Activated T-cell treated with anti-CD3 and anti-CD28 coated beads for 48 hours (primary cell): ENCODE measurements at places on chromosomes 13 and 19.

DNA sequence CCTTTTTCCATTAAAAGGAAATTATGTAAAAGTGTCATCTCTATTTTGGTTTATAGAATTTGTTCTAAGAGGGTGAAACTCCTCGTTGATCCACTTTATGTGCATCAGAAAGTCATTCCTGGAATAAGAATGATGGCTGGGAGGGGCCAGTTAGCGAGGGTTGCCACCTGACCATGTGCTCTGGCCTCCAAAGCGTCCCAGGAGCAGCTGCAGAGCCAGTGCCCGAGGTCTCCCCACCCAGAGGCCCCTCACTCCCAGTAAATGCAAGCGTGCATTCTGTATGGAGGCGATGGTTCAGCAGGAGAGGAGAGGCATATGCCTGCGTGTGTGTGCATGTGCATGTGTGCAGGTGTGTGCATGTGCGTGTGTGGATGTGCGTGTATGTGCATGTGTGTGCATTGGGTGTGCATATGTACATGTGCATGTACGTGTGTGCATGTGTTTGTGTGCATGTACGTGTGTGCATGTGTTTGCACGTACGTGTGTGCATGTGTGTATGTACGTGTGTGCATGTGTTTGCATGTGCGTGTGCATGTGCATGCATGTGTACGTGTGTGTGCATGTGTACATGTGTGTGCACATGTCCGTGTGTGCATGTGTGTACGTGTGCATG lies 345.8 kb downstream of the TEX29 start:
- DNase-seq: no peak

DNA sequence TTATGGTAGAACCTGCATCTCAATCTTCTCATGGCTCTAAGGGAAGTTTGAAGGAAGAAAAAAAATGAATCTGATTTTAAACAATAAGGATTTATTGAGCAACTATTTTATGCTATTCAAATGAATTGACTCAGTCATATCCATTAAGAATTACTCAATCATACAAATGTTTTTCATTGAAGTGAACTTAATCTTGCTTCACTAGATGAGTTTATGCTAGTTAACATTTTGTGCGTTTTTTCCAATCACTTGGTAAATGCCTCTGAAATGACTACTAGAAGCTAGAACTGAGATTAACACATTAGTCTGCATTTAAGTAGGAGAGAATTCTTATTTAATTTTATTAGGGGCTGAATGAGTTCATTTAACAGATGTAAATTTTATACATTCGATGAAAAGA lies 25.2 kb downstream of the RXFP2 start:
- no peak for DNase-seq

GRCh38 chr13:30726192-30726591 lies 9.2 kb upstream of the ALOX5AP start:
- no peak for DNase-seq

DNA sequence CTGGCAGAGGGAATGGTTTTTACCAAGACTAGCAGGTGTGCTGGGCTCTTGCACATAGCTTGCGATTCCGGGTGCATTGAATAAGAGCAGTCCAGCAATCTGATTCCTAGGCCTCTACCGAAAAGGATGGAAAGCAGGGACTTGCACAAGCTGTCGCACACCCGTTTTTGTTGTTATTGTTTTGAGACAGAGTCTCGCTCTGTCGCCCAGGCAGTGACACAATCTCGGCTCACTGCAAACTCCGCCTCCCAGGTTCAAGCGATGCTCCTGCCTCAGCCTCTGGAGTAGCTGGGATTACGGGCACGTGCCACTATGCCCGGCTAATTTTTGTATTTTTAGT lies 5.5 kb downstream of the EBI3 start:
- DNase-seq: no peak

- DNase-seq: no peak
Measured at GRCh38 chr13:113083402-113084061, 22.1 kb upstream of the F7 start.

- no peak for DNase-seq
Measured at GRCh38 chr19:10043286-10043927, 30.1 kb downstream of the RDH8 start.

GRCh38 chr13:30442926-30443325 lies 20.6 kb downstream of the UBE2L5 start:
- no peak for DNase-seq

GRCh38 chr13:29937841-29938240 lies 87.4 kb upstream of the UBL3 start:
- no peak for DNase-seq

DNA sequence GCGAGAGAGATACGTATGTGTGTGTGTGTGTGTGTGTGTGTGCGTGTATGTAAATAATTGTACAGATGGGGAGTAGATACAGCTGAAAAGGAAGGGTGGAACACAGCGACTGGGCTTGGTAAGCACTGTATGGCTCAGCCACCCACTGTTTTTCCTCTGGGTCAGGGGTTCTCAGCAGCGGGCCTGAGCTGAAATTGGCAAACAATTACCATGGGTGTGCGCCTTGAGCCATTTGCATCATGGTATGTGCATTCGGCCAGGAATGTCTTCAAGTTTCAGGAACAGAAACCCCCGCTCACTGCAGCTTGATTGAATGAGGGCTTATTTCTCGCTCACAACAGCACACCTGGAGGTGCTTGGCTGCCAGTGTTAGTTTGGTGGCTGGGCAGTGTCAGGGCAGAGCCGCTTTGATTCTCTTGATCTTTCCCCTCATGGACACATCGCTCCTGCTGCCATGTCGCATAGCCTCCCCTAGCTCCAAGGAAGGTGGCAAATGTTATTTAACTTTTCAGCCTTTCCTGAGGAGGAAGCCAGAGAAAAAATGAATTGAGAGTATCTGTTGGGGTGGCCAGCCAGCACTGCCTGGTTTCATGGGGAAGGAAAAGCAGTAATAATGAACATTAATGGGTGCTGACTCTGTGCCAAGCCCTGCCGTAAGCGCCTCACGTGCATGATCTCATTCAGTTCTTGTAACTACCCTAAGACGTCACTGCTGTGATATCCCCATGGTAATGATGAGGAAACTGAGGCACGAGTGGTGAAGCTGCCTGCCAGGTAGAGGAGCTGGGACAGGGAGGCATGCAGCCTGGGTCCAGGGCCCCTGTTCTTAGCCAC lies 126.9 kb downstream of the SIPA1L3 start:
- no peak for DNase-seq

GRCh38 chr13:34521171-34521570 lies 420.9 kb upstream of the NBEA start:
- DNase-seq: no peak

GRCh38 chr13:34458756-34459715 lies 483.0 kb upstream of the NBEA start:
- no peak for DNase-seq

DNA sequence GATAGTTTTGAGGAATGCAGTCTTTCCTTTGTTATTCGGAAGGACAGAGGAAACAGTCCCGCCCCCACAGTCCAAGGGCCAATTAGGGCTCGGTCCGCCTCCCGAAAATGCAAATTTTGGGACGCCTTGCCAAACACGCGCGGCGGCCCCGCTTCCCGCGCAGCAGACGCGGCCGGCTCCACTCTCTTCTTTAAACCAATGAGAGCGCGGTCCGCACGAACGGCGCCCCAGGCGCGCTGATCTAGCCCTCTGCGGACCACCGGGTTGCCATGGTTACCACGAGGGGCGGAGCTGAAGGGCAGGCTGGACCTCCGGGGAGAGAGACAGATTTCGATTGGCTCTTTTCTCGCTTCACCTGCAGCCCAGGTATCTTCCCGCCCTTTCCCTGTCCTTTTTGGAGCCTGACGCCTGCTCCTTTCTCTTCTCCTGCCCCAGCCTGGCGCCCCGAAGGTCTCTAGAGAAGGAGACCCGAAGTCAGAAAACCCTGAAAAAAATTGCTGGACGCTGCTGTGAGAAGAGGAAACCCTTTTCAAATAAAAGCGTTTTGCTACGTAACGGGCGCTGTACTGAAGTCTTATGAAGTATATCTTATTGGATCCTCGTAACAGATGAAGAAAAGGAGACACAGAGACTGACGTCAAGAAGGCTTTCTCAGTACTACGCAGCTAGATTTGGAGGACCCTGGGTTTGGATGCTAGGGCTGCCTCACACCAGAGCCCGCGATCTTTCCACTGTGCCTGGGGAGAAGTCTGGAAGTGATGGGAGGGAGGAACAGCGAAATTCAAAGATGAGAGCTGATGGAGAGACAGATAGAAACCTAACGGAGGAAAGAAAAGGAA lies 2.0 kb downstream of the PTH2 start:
- DNase-seq: peak; percentile 54
